ENCODE measurements at places on chromosomes 5 and 9.

- no peak for DNase-seq
Observed at GRCh38 chr5:148384380-148384737, 601 bp downstream of the FBXO38 start.

GRCh38 chr9:89153232-89154017 is 25.2 kb downstream of the SHC3 start:
- DNase-seq: no peak

- DNase-seq: no peak
Observed at GRCh38 chr5:493758-494157, 30.5 kb downstream of the SLC9A3 start.

GRCh38 chr5:6704361-6704851 is 8.8 kb upstream of the TENT4A start:
- no peak for DNase-seq

GRCh38 chr9:35960039-35960655 is 2.2 kb upstream of the OR2S2 start:
- DNase-seq: no peak

- no peak for DNase-seq
Observed at GRCh38 chr5:126199467-126199866, 223.7 kb upstream of the GRAMD2B start.

GRCh38 chr5:157915638-157916037 is 56.7 kb upstream of the CLINT1 start:
- DNase-seq: no peak

DNA sequence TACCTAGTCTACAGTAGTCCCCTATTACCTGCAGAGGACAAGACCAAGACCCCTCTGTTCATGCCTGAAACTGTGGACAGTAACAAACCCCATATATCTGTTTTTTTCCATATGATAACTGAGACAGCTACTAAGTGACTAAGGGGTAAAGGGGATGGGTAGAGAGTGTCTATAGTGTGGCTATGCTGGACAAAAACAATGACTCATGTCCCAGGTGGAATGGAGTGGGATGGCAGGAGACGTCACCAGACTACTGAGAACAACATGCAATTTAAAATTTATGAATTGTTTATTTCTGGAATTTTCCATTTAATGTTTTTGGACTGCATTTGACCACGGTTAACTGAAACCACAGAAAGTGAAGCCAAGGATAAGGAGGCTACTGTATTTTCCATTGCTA is 171.8 kb downstream of the AGTPBP1 start:
- no peak for DNase-seq

DNA sequence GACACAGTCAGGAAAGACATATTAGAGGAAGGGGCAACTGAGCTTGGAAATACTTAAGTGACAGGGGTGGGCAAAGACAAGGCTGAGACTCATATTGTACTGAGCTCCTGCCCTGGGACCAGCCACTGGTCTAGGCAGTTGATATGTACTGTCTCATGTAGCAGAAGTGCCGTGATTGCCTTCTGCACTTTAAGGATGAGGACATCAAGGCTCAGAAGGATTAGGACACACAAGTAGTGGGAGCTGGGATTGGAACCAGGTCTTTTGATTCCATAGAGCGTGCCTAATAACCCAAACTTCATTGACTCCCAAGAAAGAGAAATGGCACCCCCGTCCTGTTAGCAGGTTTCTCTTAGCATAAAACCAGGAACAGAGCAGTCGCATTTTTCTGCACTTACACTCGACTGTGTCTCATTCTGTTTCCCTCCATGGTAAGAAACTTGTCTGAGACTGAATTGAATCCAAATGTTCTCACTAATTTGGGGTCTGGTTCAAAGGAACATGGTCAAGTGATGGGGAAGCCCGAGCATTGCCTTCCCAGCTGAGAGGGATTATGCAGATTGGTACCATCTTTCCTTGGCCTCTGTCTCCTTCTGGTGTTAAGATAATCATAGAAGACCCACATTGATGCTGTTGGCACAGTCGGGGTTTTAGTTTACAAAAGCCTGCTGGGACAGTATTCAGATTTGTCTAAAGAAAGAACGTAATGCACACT is 70.4 kb downstream of the ANGPTL2 start:
- DNase-seq: no peak

GRCh38 chr9:100083448-100084127 is 15.2 kb downstream of the ERP44 start:
- DNase-seq: no peak

DNA sequence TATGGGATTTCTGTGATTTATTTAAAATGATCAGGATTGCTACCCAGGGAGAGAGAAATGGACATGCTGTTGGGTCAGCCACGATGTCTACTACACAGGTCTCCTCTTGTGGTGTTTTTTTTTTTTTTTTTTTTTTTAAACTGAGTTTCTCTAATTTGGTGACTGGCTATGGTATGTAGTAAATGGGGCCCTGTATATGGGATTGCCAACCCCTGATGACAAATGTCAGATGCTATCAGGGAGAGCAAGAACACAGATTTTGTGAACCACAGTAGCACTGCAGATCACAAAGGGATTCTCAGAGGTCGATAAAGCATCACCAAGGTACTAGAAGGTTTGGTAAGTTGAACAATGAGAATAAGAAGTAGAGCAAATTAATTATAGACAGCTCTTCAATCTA is 16.5 kb upstream of the TNFAIP8 start:
- no peak for DNase-seq

GRCh38 chr5:127700237-127700766 is 2.9 kb upstream of the CCDC192 start:
- DNase-seq: no peak

DNA sequence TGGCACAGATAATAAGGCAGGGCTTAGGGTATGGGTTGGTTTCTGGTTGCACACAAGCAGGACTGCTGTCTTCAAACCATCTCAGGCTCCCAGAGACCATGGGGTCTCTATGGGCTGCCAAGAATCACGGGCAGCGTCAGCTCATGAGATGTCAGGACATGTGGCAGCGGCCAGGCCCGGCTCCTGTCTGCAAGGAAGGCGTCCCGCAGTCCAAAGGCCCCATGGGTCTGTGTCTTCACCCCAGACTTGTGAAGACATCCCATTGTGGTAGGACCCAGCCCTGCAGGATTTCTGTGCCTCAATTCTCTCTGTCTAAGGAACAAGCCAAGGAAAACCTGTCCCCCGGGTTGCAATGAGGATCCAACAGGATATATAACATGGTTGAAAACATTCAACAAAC is 32.6 kb downstream of the IPPK start:
- no peak for DNase-seq

DNA sequence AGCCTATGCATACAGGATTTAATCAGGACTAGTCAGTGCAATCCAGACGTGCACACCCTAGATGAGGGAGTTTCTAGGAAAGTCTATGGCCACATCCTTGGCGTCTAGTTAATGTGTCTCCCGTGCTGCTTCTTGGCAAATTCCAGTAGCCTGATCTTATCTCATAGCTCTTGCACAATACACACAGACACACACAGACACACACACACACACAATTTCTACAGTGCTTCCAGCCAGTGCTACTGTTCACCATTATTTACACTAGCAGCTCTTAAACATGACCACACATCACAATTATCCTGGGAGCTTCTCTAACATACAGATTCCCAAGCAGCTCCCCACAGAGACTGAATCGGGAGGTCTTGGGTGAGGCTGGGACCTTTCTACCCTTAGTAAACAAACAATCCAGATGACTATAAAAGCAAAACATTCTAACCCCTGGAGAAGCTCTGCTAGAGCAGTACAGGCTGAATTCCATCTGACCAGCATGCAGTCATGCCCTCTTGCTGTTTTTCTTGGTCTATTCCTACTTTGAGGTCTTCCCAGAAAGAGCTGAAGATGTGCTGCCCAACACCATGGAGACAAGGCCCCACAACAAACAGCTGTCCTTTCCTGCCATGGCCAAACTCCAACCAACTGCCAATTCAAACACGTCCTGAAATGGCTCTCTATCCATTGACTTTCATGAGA is 236.6 kb downstream of the DEPDC1B start:
- DNase-seq: no peak

DNA sequence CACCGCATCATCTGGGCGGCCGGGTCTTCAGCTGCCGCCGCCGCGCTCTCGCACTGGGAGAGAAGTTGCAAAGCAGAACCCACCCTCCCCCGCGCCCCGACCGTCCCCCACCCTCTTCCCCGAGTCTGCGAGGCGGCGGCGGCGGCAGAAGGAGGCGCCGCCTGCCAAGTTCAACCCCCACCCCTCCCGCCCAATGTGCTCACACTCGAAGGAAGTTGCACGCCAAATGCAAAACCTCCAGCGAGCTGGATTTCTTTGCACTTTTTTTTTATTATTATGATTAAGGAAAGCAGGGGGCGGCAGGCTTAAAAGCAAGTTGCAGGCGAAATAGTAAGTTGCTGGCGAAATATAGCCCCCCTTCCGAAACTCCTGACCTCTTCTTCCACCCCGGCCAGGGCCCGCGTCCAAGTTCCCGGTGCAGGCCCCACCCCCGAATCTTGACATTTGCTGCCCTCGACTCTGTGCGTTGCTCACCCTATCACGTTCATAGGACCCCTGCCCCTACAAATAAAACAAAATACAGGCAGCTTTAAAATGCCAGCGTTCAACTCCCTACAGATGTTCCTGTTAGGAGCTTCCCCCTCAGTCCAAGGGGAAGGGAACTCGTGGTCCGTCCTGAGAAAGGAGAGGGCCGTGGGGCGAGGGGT is 1.1 kb upstream of the NR3C1 start:
- DNase-seq: peak; percentile 77

DNA sequence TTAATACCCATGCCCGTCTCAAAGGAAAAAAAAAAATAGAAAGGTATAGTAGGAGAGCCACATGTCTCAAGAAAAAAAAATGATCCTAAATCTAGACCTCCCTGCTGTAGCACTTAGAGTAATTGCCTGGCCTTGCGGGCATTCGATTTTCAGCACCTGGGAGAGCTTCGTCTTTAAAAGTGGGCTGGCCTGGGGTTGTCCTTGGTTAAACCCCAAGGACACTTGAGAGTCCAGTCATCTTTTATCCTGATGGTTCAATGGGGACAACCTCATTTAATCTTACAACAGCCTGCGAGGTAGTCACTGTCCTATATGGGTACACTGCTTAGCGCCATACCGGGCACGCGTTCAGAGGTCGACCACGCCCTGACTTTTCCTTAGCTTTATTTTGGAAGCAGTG is 60.1 kb downstream of the MAT2B start:
- no peak for DNase-seq

- DNase-seq: no peak
Observed at GRCh38 chr5:3489239-3489843, 106.3 kb upstream of the IRX1 start.

DNA sequence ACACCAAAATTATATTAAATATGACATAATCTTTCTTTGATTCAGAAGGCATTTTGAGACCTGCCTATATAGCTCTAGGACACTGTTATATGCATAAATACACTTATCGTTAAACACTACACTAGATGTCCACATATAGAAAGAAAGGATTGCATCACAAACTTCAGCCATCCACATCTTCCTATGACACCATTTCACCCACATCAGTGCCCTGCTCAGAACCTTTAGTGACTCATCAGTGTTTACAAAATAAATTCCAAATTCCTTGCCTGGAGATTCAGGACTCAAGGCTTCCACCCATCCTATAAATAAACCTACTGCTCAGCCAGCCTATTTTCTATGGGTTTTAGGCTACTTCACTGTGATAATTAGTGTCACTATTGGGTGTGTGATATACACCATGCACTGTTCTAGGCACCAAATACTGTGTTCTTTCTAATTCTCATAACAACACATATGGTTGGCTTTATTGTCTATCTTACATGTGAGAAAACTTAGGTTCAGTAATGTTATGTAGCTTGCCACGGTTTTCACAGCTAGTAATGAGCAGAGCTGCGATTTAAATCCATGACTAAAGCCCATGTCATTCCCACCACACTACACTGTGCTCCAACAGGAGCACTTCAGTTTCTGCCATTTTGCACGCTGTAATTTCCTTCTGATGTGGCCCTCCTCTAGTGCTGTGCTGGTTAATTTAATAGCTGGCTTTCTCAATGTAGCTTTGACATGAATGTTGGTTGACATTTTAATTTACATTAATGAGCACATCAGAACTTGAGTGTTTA is 103.3 kb downstream of the SREK1 start:
- no peak for DNase-seq

DNA sequence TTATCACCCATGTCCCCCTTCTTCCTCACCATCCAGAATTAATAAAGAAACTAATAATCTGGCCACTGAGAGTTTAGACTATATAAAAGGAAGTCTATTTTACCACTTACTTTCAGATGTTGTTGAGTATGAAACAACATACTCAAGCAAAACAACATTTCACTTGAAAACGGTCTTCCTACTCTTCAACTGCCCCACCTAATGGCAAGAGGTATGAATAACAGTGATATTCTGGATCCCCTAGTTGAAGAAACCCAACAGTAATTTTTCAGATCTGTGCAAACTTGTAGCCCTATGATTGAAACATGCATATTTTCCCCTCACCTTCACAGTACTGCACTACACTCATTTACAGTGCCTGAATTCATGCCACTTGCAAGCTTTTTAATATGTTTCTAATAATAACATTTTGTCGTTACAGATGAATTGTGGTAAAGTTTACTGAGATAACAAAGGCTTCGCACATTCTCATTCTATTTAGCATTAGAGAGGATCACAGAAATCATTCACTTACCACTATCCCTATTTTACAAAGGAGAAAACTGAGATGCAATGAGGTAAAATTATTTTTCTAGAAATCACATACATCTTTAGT is 267.9 kb upstream of the PDE4D start:
- DNase-seq: no peak

- no peak for DNase-seq
Observed at GRCh38 chr5:126587551-126588390, 7.2 kb downstream of the ALDH7A1 start.

DNA sequence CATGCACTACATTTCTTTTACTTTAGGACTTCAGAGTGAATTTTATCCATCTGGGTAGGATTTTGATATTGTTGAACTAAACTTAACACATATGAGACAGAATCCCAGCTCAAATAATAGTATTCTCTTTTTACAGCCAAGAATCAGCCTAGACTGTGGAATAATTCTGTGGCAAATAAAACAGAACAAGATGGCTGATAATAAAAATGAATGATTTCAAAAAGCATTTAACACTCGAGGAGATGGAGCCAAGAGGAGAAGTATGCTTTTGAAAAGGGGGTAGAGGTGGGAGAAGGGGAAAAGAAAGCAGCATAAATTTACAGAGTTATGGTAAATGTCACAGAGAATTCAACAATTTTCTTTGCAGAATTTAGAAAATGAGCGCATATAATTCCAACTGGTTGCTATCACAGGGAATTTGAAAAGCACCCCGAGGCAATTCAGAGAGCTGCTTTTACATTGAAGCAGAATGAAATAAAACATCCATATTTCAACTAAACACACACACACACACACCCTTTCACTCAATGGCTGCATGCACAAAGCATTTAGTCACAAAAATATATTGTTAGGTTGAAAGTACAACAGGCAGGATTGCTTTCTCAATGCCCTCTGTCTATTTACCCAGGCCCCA is 60.2 kb upstream of the DMAC1 start:
- no peak for DNase-seq

- DNase-seq: no peak
Observed at GRCh38 chr5:52922384-52922783, 66.8 kb upstream of the ITGA2 start.

- no peak for DNase-seq
Observed at GRCh38 chr5:170151097-170151831, 45.6 kb downstream of the FOXI1 start.

Measured in CD4-positive, alpha-beta T cell treated with Interleukin-17A for 1 hour (primary cell).